ENCODE measurements at places on chromosomes 7 and 10.

- DNase-seq, result no peak
These were observed 1.8 kb upstream of the CCDC6 start for GRCh38 chr10:59907918-59908807.

GRCh38 chr10:87531908-87532622, 27.4 kb downstream of the MINPP1 start:
- no peak for DNase-seq

DNA sequence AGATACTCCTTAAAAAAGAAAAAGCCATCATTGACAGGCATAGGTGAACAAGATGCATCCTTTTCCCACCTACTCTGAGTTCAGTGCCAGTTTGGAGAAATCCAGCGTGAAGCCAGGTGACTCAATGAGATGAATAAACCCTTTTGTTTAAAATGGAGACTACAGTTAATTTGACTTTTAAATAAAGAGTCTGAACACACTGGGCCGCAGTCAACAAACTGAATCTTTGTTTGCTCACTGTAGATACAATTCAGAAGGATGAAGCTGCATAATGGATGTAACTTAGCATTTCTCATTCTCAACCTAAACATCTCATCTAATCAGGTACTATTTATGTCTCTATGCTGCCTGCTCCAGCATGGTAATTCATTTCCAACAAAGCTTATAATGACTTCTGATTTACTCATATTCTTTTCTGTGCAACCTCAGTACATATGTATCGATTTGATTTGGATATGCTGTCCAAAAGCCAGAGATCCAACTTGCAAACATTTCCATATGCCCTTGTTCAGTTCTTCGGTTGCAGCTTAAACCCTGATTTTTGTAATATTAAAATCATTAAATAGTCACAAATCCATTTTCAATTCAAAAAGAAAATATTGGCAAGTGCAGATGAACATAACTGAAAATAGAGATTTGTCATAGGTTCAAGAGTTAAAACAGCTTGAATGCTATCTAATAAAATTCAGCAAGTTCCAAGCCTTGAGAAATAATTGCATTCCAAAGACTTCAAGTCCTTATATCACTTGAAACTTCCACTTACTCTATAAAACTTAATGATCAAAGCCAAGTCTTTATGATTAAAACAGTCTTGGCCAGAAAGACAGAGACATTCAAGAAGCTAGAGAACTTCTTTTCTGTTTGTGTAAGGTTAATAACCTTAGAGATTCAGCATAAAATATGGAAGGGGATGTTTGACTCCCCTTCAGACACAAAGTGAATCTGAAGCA, 67.8 kb downstream of the CPVL start:
- DNase-seq, result no peak

- no peak for DNase-seq
These were observed 558.2 kb upstream of the PFKP start for GRCh38 chr10:2509081-2509531.

DNA sequence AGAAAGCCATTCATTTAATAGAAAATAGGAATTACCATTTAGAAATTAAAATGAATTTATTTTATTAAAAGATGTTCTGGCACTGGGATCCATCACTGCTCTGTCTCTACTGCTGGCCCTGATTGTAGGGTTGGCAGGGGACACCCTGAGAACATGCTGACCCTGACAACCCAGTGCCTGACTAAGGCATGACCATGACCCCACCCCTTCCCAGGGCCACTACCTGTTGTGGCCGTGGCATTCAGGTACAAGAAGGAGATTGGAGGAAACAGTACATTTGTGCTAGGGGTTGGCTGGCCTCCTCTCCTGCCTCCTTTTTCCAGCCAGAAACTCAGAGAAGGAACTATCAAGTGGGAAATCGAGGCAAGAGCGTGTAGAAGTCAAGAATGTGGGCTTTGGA, 197.0 kb upstream of the ZMIZ1 start:
- no peak for DNase-seq

- DNase-seq, result no peak
These were observed 8.2 kb upstream of the NKX6-2 start for GRCh38 chr10:132793871-132794849.

GRCh38 chr7:114648680-114649079, 234.1 kb downstream of the FOXP2 start:
- DNase-seq, result no peak

DNA sequence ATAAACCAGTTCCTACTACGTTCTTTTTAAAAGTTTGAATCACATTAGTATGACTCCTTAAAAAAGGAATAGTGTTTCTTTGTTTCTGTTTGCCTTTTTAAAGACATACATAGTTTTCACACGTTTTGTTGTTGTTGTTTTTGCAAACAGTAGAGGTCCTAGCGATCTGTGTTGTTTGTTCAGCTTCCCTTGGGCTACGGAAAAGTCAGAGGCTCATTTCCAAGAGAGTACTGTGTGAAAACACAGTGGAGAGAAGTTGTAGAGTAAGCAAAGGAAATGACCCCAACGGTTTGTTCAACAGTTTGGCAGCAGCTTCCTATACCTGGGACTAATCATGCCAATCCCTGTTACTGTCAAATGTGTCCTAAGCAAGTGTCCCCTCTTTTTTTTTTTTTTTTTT, 87.1 kb upstream of the STEAP1 start:
- DNase-seq, result no peak

GRCh38 chr10:61971003-61971325, 69.5 kb downstream of the ARID5B start:
- no peak for DNase-seq

GRCh38 chr7:17640730-17641377, 299.4 kb downstream of the SNX13 start:
- DNase-seq, result no peak

- DNase-seq, result no peak
These were observed 343.0 kb downstream of the CRPPA start for GRCh38 chr7:16078076-16078952.

- DNase-seq, result no peak
These were observed 13.4 kb downstream of the CHUK start for GRCh38 chr10:100216006-100216405.

DNA sequence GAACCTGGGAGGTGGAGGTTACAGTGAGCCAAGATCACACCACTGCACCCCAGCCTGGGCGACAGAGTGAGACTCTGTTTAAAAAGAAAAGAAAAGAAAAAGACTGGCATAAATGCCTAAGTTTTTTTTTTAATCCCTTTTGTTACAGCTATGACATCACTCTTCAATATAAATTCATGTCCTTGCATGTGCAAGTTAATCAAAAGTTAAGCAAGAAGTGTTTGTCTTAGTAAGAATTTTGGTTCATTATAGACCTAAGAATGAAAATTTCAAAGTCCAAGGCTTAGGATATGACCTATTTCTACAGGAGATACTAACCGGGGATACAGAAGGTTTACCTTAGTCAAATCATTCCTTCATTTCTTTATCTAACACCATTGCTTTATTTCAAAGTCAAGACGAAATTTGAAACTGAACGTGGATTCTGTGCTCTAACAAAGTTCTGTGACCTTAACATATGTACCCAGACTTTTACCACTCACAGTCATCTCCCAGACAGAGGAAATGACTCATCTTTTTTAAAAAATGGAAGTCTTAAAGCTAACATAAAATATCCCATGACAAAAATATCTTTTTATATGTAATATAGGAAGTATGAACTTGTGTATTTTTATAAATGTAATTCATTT, 29.3 kb upstream of the ITGB8 start:
- DNase-seq, result no peak

All from activated gamma-delta T cell (primary cell).